ENCODE measurements at places on chromosomes 1 and 21.

GRCh38 chr1:86365896-86366295 lies 30.2 kb downstream of the ODF2L start:
- DNase-seq: no peak

- DNase-seq: no peak
These were observed 8.8 kb upstream of the CAMK2N1 start for GRCh38 chr1:20494609-20495311.

DNA sequence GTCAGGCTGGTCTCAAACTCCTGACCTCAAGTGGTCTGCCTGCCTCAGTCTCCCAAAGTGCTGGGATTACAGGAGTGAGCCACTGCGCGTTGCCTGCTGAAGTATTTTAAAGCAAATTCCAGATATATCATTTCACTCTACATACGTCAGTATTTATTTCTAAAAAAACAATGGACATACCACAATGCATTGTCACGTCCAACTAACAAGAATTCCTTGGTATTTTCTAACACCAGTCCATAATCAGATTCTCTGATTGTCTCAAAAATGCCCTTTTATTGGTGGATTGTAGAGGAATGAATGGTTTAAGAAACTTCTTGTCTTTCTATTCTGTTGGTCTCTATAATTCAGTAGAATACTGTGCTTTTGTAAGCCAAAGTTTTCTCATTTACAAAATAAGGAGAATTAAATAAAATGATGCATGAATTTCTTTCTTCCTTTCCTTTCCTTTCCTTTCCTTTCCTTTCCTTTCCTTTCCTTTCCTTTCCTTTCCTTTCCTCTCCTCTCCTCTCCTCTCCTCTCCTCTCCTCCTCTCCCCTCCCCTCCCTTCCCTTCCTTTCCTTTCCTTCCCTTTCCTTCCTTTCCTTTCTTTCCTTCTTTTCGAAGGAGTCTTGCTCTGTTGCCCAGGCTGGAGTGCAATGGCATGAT lies 55.8 kb downstream of the VPS13D start:
- DNase-seq: no peak

GRCh38 chr21:38938343-38938742 lies 132.6 kb downstream of the ETS2 start:
- DNase-seq: no peak

- DNase-seq: no peak
These were observed 47.6 kb downstream of the TNFSF18 start for GRCh38 chr1:173002891-173003838.

DNA sequence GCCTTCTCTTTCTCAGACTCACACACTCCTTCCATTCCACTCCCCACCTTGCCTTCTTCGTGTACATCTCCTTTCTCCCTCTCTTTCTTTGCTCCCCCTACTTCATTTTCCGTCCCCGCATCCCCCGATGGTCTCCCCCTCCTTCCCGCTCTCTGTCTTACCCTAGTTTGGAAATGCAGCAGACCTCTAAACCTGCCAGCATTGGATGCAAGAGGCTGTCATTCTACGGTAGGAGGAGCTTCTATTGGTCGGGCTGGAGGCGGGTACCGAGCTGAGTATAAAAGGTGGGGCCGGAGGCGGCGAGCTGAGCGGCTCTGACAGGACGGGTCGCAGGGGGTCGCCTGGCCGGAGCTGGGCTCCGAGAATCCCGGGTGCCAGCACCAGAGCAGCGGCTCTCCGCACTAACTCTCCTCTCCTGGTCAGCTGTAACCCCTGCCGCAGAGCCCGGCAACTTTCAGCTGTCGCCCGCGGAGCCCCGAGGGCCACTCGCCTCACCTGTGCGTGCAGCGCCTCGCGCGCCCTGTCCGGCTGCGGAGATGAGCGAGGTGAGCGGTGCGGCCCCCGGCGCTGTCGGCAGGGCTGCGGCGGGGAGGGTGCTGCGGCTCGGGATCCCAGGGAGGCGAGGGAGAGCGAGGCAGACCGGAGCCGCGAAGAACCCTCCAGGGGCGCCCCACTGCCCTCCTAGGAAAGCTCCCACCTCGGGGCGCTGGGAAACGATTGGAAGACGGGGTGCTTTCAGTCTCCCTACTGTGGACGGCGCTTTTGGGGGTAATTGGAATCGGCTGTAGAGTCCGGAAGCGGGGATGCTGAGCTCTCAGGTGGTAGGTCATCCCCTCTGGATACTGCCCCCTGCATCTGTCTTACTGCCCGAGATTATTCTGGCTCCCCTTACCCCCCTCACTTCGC lies at the start of gene PCP4L1:
Gene PCP4L1, plus strand, starts transcription at position 307 of the 906 bp plus-strand sequence. Its CDS starts 230 bp downstream, at position 537.
- DNase-seq: peak; percentile 41

DNA sequence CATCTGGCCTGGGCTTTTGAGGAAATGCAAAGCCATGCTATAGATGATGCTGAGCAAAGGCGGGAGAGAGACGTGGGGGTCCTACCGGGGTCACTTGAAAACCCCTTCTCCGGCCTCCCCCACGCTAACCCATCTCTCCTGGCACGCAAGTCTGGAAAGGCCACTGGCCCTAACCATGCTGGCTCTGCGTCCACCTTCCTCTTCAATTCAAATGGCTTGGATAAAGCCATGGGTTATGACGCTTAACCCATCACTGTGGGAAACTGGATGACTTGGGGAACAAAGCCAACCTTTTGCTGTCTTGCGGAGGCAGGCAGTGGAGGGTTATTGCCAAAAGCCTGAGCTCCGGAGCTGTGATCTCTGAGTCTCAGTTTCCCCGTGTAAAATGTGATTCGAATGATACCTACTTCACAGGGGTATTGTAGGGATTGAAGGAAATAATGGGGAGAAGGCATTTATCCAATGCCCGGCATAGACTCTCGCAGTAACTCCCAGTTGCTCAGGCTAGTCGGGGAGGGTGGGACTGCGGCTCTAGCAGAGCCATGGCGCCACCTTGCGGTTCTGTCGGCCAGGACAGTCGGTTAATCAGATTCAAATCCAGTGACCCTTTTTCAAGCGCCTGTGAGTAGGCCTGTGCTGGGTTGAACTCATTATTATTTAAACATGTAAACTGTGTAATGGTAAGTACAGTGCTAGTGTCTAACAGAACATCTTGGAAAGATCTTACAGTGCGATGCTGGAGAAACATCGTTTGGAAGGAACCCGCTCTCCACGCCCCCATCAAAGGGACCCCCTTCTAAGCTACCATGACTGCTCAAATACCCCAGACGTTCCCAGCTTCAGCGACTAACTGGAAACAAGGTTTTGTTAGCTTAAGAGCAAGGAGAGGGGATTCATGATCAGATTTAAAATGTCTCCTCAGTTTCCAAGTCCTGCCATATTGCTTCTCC lies 20.3 kb downstream of the NEK2 start:
- peak; percentile 84 for DNase-seq

GRCh38 chr1:223803211-223803610 lies 42.5 kb downstream of the TP53BP2 start:
- no peak for DNase-seq

DNA sequence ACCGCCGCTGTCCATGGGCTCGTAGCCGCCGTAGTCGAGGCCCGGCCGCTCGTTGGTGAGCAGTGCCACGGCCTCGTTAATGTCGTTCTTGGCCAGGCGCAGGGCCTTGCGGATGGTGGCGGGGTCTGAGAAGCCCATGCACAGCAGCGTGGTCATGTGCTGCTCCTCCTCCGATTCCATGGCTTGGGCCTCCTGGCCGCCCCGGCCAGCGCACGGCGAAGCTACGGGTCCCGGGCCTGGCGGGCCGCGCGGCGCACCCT lies 300 bp downstream of the USP24 start:
- DNase-seq: no peak

- peak; percentile 44 for DNase-seq
These were observed 490 bp downstream of the SERINC2 start for GRCh38 chr1:31413405-31414001.

GRCh38 chr1:26978901-26979300 lies 14.6 kb upstream of the TRNP1 start:
- DNase-seq: no peak

GRCh38 chr21:45549626-45550463 lies 7.6 kb upstream of the SLC19A1 start:
- peak; percentile 30 for DNase-seq

GRCh38 chr1:94920061-94920460 lies 6.8 kb downstream of the CNN3 start:
- DNase-seq: no peak

DNA sequence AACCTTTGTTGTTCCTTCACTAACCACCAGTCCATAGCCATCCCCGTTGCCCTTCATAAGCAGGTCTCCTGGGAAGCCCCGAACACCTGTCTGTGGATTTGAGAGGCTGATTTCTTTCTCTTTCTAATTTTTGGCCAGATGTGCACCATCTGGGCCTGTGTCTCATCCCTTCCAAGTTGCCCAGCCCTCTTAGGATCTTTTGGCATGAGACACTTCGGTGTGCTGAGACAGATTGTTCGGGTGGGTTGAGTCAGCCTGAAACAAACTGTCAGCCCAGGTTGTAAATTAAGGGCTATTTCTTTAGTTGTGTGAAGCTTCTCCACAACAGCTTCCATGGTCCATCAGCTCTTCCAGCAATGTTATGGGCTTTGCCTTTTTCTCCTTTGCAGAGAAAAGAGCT lies 1.4 kb upstream of the DNAJC11 start:
- no peak for DNase-seq

GRCh38 chr1:156438278-156438987 lies 62.1 kb downstream of the MEF2D start:
- no peak for DNase-seq

DNA sequence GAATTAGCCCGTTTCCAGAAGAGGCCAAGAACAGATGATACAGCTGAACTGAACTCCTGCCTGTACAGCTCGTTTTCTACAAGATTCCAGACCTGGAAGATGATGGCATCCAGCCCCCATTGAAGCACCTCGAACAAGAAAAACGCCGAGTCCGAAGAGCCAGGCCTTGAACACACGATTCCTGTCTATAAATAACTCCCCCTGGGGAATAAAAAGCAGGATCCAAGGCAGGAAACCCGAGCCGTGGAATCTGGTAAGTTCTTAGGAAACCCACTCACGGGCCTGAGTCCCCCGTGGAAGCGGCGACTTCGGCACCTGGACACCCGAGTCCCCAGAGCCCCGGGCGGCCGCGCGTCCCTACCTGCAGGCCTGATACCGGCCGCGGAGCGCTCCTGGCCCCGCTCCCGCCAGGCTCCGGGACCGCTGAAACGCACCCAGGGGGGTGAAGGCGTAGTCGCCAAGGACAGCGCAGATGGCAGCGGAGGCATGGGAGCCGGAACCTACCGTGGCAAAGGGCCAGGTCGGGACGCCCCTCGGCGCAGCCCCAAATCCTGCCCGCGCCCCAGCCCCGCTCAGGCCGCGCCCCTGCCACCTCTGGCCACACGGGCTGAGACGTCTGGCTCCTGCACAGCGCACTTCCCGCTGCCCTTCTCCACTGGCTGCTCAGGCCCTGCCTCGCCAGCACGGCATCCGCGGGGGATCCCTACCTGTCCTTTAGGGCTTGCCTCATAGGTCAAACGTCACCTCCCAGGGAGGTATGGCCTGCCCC lies 14.0 kb upstream of the HLCS start:
- DNase-seq: no peak

DNA sequence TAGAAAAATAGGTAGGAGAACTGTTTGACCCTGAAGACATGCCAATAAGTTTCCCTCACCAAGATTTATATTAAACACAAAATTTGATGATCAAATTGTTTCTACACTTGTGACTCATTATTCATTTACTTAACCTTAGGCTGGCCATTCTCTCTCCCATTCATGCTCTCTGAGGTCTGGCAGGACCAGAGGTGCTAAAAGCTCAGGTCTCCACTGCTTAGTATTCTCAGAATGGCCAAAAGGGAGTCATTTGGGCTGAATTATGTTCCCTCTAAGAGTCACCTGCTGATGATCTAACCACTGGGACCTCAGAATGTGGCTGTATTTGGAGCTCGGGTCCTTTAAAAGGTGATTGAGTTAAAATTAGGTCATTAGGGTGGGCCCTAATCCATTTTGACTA lies 47.1 kb upstream of the ATP1B1 start:
- no peak for DNase-seq

DNA sequence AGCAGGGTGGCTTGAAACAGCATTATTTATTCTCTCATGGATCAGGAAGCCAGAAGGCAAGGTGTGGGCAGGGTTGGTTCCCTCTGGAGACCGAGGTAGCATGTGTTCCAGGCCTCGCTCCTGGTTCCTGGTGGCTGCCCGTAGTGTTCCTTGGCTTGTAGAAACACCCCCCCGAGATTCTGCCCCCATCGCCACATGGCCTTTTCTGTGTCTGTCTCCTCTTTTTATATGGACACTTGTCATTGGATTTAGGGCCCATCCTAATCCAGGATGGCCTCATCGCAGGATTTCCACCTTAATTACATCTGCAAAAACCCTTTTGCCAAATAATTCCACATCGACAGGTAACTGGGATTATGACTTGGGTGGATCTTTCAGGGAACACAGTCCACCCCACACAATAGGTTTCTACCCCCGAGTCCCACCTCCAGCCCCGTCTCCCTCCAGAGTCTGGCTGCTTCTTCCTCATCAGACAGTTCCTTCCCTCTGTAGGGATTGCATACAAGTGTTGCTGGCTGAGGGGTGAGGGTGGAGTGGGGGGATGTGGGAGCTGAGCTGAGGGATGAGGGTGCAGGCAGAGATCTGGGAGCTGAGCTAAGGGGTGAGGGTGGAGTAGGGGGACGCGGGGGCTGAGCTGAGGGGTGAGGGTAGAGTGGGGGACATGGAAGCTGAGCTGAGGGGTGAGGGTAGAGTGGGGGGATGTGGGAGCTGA lies 12.3 kb upstream of the NPHP4 start:
- DNase-seq: no peak

- DNase-seq: no peak
These were observed 426.3 kb upstream of the CHRM3 start for GRCh38 chr1:238960071-238960470.

DNA sequence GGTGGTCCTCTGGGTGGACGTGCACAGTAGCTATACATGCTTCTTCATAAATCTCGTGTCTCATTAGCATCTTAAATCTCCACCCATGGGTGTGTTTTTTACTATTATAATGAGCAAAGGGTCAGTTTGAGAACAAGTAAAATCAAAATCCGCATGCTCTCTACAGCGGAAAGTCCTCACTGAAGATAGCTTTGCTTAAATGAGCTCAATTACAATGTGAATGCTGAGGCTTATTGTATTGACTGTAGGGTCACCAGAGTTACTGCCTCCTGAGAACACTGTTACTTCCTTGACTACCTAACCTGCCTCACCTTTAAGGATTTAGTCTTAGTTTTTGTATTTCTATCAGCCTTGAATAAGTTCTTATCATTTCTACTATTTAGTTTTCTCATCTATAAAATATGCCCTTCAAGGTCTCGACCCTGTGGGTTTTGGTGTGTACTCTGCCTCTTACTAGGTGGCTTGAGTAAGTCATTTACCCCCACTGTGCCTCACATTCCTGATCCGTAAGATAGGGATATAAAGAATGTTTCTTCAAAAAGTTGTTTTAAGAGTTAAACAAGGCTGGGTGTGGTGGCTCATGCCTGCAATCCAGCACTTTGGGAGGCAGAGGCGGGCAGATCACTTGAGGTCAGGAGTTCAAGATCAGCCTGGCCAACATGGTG lies 7.9 kb downstream of the SLAMF7 start:
- no peak for DNase-seq

GRCh38 chr21:31554511-31555022 lies 104.9 kb upstream of the SOD1 start:
- DNase-seq: peak; percentile 34

- no peak for DNase-seq
These were observed 15.1 kb downstream of the ABCG1 start for GRCh38 chr21:42234041-42234440.

All from activated CD4-positive, CD25-positive, alpha-beta regulatory T cell treated with anti-CD3 and anti-CD28 coated beads, Interleukin-2, amount 50 U/mL, for 72 hours (primary cell).